BJ (cell line): ENCODE measurements at places on chromosomes 13 and 19.

GRCh38 chr19:5231857-5232678 lies 108.5 kb downstream of the PTPRS start:
- DNase-seq: no peak

GRCh38 chr19:17107546-17108452 lies 32.2 kb downstream of the MYO9B start:
- DNase-seq: peak; percentile 93

- DNase-seq: no peak
Observed at GRCh38 chr13:32384702-32385101, 43.2 kb downstream of the N4BP2L1 start.

DNA sequence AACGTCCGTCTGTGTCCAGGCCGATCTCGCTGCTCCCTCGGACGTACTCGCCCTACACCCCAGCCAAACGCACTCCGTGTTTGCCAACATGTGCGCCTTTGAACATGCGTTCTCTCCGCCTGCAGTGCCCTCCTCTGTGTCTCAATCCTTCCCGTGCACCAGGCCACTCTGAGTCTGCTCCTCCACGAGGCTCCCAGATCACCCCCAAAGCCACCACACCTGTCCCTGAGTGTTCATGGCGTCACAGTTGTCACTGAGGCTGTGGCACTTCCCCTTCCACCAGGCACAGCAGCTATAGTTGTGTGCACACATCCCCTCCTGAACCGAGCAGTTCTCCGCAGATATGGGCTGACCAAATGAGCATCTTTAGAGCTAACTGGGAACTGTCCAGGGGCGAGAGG lies 35.6 kb downstream of the RASA3 start:
- DNase-seq: no peak

DNA sequence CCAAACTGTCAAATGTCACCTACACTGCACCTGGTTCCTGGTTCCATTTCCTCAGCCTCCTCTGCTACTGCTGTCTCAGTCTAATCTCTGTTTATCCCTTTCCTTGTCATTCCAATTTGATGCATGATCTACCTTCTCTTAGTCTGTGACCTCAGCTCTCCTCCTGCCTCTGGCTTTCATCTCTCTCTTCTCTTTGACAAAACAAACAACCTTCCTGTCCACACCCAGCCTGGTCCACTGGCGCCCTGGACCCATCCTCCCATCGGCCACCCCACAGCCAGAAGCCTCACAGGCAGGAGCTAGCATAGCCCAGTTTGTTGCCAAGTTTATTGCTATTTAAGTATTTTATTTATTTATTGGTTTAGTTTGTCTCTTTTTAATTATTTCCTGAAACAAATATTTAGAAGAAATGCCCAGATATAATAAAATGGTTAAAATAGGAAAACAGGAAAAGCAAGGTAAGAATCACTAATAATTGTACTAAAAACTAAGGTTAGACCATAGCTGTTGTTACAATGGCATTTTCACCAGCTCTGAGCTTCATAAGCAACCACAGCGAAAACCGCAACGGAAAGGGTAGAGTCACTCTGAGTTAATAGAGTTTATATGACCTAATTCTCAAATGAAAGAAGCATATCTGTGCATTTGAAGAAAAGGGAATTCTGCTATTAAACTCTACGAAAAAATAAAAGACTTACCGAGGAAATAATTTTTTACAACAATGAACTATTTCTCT lies 68.6 kb downstream of the EFNB2 start:
- no peak for DNase-seq

GRCh38 chr13:110055089-110055488 lies 251.9 kb downstream of the COL4A1 start:
- no peak for DNase-seq

GRCh38 chr19:33520048-33520643 lies 1.4 kb downstream of the PEPD start:
- no peak for DNase-seq

GRCh38 chr19:10190026-10190425 lies 4.7 kb downstream of the DNMT1 start:
- DNase-seq: no peak

GRCh38 chr19:58416604-58417003 lies 8.2 kb downstream of the ZNF584 start:
- DNase-seq: no peak
